ENCODE measurements at places on chromosomes 13 and 19. TPM values are rescaled to one million over a fixed set of nuclear protein-coding genes. Genes with fewer than 3 reads are reported as not detected.

GRCh38 chr13:24668955-24669582 is 11.1 kb upstream of the ATP12A start:
- DNase-seq: no peak

GRCh38 chr19:40785526-40785925 is 7.5 kb downstream of the RAB4B start:
- DNase-seq: no peak

- DNase-seq: peak; percentile 94
Measured at GRCh38 chr19:12782424-12783290, 7.3 kb upstream of the HOOK2 start.

DNA sequence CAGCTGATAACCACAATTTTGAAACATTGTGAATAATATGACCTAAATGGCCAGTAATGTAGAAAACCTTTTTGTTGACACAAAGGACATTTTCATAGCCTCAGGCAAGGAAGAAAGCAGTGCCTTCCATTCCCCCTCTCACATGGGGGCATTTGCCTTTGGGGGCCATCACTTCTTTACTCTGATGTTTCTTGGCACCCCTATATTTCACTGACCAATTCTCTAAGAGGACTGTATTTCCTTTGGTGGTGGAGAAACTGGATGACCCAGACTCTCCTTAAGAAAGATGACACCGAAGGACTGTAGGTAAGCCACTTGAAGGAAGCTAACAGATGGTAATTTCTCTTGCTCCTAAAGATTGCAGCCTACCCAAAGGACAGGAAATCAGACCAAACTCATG is 254.6 kb downstream of the DCLK1 start:
- no peak for DNase-seq

The ATP4A gene
- total RNA-seq: not detected

The RGS9BP gene
- total RNA-seq: 2.1 TPM

The WDR88 gene
- total RNA-seq: not detected
